DMS53 (cell line): ENCODE measurements at places on chromosomes 16 and 17.

- DNase-seq, result no peak
Observed at GRCh38 chr17:15181333-15181732, 83.8 kb downstream of the PMP22 start.

DNA sequence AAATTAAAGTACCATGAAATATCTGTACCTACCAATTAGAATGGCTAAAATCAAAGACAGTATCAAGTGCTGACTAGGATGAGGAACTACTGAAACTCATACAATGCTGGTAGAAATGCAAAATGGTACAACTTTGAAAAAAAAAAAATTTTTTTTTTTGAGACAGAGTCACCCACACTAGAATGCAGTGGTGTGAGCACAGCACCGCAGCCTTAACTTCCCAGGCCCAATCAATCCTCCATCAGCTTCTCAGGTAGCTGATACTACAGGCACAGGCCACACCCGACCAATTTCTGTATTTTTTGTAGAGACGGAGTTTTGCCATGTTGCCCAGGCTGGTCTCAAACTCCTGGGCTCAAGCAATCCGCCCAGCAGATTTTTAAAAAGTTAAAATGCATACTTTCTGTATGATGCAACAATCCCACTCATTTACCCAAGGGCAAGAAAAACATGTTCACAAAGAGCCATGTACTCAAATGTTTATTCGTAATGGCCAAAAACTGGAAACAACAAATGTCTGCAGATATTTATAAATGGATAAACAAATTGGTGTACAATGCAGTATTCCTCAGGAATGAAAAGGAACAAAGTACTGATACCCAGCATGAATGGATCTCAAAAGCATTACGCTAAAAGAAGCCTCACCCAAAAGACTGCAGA is 8.7 kb downstream of the SMURF2 start:
- DNase-seq, result no peak

- DNase-seq, result peak; percentile 47
Observed at GRCh38 chr17:64491034-64491860, 5.6 kb downstream of the POLG2 start.

DNA sequence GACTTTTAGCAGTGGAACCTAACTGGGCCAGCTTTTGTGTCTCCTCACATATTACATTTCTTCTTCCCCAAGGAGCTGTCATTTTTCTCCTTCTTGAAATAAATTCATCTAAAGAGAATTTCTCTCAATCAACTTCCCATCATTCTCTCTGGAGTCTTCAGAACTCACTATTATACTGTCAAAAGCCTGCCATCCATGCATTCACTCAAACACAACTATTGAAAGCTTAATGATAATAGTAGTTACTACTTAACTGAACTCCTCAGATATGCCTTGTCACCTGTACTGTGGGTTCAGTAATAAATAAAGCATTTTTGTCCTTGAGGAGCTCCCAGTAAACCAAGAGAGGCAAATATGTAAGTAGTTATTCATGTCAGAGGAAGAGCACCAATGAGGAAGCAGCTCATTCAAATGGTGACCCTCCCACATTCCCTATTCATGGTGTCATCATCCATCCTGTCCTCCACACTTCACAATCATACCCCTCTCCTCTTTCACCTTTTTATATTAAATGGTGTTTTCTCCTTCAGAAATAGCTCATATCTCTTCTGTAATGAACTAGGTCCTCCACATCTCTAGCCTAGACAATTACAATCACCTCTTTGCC is 162.6 kb downstream of the CA10 start:
- peak; percentile 42 for DNase-seq

DNA sequence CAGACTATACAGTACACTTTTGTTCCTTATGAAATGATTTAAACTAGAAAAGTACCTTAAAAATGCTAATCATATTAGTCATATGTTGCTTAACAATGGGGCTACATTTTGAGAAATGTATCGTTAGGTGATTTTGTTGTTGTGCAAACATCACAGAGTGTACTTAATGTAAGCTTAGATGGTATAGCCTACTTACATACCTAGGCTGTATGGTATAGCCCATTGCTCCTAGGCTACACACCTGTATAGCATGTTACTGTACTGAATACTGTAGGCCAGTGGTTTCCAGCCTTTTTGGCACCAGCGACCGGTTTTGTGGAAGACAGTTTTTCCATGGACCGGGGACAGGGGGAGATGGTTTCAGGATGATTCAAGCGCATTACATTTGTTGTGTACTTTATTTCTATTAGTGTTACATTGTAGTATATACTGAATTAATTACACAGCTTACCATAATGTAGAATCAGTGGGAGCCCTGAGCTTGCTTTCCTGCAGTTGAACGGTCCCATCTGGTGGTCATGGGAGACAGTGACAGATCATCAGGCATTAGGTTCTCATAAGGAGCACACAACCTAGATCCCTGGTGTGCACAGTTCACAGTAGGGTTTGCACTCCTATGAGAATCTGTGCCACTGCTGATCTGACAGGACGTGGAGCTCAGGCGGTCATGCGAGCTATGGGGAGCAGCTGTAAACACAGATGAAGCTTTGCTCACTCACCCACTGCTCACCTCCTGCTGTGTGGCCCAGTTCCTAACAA is 35.0 kb upstream of the MRC2 start:
- no peak for DNase-seq

DNA sequence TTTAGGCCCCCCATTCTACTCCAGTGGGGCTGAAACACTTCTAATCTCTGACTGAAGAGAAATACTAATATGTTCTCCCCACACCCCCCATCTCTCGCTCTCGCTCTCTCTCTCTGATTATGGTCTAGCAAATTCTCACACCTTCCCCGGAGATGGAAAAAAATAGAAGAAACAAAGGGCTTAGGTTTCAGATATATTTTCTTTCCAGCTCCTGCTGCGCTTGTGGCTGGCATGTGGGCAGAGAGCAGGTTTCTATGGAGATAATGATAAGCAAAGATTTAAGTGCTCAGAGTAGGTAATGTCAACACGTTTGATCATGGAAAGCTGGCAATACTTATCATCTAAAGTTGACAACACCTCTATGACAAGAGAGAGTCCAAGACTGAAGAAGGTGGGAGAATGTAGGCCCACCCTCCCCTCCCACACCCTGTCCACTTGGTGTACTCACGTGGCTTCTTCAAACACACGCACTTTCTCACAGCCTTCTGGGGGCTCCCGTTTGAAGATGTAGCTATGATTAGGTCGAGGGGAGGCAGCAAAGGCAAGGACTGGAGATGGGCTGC is 8.0 kb upstream of the SLC35B1 start:
- DNase-seq, result no peak

DNA sequence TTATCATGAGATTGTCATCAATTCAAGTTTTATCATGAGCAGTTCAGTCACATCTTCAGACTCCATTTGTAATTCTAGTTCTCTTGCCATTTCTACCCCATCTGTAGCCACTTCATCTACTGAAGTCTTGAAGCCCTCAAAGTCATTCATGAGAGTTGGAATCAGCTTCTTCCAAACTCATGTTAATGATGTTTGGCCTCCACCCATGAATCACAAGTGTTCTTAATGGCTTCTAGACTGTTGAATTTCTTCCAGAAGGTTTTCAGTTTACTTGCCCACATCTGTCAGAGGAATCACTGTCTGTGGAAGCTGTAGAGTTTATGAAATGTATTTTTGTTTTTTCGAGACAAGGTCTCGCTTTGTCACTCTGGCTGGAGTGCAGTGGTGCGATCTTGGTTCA is 16.0 kb downstream of the NSRP1 start:
- no peak for DNase-seq

DNA sequence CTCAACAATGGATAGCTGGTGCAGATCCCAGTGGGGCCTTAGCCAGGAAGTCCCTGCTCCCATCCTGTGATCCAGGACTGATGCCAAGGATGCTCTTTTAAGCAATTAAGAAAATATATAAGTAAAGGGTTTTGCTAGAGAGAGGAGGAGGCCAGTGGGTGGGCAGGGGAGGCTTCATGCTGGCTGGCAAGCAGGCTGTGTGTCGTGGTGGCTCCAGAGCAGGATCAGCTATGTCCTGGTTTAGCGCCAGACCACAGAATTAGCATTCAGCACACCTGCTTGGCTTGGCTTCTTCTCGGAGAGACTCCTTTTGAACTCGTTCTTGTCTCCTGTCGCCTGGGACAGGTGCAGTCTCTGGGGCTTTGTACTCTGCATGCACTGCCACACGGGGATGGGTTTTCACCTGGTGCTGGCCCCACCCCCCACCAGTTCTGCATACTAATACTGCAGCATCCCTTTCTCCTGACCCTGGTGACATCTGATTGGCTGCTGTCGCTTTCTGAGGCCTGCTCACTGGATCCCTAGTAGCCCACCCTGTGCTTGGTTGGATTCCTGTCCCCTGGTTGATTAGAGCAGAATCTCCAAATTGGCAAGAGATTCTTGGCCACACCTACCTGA is 66.1 kb downstream of the PLD6 start:
- peak; percentile 54 for DNase-seq
